ENCODE measurements at places on chromosomes 2 and 18.

DNA sequence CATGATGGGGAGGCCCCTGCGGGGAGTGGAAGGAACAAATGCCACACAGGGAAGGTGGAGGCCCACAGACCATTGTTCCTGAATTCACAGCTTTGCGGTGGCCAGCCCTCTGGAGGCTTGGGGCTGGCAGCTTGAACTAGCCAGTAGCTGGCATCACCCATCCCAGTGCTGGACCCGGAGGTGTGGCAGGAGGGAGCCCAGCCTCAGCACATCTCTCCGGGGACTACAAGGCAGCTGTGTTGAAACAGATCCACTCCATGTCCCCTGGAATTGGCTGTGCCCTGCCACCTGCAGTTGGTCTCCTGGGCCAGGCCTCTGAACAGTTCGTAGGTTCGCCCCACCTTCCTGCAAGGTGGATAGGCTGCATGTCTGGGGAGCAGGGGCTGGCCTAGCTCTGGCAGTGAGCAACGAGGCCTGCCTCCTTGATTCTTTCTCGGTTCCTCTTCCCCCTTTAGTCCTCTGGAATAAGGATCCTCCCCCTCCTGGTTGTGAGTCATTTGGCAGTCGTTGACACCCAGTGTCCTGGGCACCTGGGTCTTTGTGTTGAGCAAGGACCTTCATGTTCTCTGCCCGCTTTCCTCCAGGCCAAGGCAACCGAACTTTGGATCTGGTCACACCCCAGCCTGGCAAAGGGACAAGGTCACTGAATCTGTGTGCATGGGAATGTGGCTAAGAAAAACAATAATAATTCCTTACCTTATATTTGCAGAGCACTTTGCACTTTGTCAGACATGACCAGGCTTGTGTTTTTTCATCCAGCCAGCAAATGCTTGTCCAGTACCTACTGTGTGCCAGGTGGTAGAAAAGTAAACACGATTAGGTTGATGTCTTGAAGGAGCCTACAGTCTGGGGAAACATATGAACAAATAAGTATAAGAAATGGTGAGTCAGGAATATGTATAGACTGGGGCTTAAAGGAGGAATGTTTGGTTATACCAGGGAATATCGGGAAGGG lies 55.0 kb upstream of the MCFD2 start:
- DNase-seq = peak; percentile 94

DNA sequence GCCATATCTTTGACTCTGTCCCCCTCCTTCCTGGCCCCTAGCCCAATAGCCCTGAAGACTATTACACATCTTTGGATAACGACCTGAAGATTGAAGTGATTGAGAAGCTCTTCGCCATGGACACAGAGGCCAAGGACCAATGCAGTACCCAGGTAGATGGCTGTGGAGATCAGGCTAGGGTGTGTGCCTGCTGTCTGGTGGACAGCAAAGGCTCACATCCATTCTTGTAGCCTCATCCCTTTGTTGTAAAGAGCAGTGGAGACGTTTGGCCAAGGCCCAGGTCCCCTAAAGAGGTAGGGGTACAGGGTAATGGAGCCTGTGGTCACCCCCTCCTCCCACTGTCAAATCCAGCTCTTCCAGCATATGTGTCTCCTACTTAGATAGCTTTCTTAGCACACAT lies 81.4 kb downstream of the EPAS1 start:
- no peak for DNase-seq

DNA sequence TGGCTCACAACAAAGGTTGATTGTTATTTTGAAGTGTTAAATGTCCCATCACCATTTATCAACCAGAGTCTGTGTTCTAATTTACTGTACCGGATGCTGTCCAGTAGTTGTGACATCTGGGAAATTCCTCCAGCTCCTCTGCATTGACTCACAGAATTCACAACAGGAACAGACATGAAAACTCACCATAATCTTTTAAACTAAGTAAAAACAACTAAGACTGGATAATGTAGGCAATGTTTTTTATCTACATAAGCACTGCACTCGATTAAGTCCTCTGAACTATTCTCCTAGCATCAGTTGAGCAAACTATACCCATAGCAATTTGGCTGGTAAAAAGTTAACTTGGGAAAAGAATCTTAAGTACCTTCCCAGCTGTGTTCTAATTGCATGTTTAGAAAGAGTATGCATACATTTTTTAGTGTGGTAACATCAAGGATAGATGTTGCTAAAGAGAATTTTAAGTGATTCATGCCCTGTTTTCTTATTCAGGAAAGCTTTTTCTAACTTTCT lies 42.9 kb upstream of the MYO1B start:
- no peak for DNase-seq

DNA sequence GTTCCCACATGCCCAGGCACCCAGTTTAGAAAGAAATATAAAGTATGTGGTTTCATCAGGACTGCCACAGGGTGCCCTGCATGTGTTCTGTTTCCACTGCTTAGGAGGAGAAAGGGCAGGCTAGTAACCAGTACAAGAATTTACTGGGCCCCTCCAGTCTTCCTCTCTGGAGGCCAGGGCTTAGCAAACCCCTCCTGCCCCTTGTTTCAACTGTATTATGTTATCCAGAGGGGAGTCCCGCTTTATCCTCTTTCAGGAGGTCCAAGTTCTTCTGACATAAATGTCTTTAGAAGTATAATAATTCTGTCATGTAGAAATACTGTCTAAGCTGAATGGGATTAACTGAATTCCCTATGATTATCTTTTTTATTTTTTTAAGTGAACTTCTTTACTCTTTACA lies 132.1 kb downstream of the WDSUB1 start:
- DNase-seq = no peak

DNA sequence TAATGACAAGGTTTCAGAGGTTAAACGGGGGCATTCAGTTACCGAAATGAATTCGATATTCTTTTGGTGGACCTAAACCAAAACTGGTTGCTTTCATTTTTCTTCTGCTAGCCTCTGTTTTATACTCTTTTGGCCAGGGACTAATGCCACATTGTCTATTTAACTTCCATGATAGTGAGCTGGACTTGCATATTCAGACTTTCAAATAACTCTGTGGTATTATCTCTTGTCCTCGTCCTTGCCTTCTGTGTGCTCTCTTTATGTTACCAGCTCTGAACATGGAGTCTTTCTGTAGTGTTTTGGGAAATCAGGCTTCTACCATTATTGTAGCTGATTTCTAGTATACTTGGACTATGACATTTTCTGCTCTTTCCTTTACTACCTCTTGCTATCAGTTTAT lies 75.1 kb downstream of the CCDC102B start:
- DNase-seq = no peak

- DNase-seq = no peak
These were observed 112.0 kb upstream of the PNPT1 start for GRCh38 chr2:55805686-55806085.

DNA sequence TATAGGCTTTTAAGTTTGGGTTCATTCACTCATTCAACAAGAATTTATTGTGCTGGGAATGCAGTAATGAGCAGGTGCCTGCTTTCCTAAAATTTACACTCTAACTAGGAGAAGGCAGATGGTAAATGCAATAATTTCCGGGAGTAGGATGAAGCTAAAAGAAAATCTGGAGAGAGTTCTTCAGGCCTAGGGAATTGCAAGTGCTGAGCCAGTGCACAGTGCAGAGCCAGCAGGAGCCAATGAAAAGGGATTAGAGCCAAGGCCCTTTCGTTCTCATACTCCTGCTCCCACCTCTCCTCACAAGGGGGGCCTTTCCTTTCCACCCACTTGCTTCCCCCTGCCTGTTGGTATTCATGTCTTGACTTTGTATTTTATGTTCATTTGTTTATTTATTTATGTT lies 55.1 kb downstream of the CFAP221 start:
- no peak for DNase-seq

GRCh38 chr2:78592491-78592890 lies 433.0 kb upstream of the REG3G start:
- DNase-seq = no peak

GRCh38 chr2:204657024-204657423 lies 111.7 kb downstream of the PARD3B start:
- DNase-seq = no peak

- no peak for DNase-seq
These were observed 89.6 kb upstream of the DOCK10 start for GRCh38 chr2:225131898-225132297.

- DNase-seq = no peak
These were observed 291.3 kb upstream of the TCF4 start for GRCh38 chr18:55879331-55879730.

DNA sequence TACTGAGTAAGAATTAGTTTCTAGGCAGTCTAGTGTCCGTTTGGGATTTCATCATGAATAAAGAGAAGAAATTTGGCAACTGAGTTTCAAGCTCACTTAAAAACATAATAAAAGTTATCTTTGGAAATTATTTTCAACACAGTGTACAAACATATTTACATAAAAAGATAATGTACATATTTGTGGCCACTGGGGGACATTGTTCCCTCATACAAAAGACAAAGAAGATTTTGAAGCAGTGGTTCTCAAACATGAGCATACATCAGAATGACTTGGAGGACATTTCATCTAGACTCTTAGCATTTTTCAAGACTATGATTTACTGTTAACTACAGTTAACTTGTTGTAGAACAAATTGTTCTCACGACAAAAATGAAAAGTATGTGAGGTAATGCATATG lies 15.7 kb upstream of the TTC21B start:
- DNase-seq = no peak

DNA sequence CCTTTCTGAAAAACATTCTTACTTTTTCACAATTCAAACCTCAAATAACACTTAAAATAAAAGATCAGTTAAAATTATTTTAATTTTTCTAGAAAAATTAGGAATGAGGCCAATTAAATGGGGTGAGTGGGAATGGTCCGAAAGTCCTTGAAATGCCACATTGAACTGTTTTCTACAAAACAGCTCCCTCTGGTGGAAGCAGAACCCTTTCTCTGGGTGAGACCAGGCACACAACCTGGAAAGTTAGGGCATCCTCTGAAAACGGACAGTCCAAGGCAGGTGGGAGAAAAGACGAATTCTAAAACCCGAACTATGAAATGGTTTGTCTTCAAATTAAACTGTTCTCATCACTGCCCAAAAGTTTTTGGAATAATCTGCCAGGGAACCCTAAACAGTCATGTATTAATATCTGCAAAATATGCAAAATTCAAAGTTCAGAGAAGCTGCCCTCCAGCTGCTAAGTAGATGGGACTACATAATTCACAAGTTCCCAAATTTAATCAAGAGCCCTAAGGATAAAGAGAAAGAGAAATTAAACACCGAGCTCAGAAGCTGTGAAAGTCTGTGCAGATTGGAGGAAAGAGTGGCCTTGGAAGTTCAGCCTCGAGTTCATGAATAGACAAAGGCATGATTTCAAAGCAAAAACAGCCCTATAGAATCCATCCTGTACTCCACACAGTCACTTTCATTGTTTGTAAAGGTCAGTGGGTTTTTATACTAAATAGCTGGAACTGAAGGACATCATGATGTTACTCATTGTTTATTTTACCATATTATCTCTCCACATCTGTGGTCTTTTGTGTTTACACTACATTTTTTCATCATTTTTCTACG lies 108.3 kb downstream of the PIEZO2 start:
- peak; percentile 56 for DNase-seq

GRCh38 chr2:25539136-25539535 lies 134.2 kb downstream of the DTNB start:
- no peak for DNase-seq

- no peak for DNase-seq
These were observed 1.1 kb upstream of the PPP3R1 start for GRCh38 chr2:68253219-68254068.

DNA sequence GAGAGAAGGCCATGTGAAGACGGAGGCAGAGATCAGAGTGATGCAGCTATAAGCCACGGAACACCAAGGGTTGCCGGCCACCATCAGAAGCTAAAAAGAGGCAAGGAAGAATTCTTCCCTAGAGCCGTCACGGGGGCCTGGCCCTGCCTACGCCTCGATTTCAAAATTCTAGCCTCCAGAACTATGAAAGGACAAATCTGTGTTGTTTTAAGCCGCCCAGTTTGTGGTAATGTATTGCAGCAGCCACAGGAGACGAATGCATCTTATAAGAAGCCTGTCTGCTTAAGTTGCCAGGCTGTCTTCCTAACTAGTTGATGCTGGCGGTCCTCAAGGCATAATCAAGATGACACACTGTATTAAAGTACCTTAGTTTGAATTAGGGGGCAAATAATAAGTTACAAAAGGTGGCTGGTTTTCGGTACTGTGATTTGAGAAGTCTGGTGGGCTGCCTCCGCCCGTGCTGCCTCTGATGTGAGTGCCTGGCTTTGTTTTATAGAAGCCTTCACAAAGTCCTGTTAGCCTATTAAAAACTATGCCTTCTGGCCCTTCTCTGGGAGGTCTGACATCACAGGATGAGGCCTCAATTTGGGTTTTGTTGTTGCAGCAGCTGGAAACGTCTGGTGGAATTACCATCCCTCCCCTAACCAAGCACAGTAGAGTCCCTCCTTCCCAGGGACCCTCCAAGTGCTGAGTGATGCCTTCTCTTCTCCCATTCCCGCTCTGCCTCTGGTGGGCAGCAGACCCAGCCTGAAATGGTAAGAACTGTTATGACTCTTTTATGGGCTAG lies 53.6 kb downstream of the SRD5A2 start:
- DNase-seq = no peak

DNA sequence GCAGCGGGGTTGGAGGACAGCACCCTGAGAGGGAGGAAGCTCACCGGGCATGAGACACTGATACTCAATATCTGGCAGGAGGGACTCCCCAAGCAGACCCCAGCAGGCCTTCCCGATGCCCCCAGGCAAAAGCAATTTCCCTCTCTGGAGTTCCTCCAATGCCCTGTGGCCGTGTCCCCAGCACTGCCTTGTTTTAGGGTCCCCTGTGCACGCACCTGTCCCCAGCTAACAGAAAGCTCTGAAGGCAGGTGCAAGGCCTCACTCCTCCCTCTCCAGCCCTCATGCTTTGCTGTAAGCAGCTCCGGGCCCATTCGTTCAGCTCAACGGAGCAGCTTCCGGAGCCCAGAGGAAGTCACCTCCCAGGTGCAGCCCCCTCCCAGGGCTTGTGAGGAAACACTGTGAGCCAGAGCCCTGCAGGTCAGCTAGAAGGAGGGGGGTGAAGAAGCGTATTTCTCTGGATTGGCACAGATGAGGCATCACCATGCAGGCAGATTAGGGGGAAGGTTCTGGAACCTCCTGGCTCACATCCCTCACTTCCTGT lies 50.3 kb upstream of the ID2 start:
- no peak for DNase-seq

DNA sequence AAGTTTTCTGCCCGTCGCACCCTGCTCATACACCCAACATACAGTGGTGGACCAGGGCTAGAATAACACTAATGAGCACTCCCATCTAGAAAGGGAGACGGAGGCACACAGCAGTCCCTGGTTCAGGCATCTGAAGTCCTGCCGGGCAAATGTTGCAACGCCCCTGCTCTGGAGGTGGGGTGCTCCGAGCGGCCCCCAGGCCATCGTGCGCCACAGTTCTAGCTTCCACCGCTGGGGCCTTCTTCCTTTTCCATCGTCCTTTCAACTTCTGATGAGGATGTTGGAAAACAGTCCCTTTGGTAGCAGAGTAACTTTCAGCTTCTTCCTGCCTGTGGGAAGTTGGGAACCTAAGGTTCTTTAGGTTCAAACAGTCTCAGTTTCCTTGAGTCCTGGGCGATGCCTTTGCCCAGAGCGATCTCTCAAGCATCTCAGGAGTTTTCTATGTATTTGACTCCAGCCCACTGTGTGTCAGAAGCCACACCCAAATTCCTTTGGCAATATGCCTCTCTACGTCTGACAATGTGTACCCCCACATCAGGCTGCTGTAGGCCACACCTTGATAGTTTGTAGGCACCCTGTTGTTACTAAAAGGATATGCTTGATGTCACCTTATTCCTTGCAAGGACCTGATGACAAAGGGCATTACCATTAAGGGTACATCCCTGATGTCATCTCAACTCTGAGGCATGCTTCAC lies 258.8 kb downstream of the GLI2 start:
- DNase-seq = peak; percentile 32
